ENCODE measurements at places on chromosomes 13 and 19. TPM values are rescaled to one million over a fixed set of nuclear protein-coding genes. Genes with fewer than 3 reads are reported as not detected.

The HS6ST3 gene
- total RNA-seq: not detected

The ZNF415 gene
- total RNA-seq: 6.2 TPM

The CGB5 gene
- not detected for total RNA-seq

The TJP3 gene
- not detected for total RNA-seq

The TMEM238 gene
- total RNA-seq: 0.59 TPM

The LIN7B gene
- 13.9 TPM for total RNA-seq

The CIC gene
- total RNA-seq: 101 TPM

The SPIB gene
- total RNA-seq: not detected

The NKPD1 gene
- 0.13 TPM for total RNA-seq

DNA sequence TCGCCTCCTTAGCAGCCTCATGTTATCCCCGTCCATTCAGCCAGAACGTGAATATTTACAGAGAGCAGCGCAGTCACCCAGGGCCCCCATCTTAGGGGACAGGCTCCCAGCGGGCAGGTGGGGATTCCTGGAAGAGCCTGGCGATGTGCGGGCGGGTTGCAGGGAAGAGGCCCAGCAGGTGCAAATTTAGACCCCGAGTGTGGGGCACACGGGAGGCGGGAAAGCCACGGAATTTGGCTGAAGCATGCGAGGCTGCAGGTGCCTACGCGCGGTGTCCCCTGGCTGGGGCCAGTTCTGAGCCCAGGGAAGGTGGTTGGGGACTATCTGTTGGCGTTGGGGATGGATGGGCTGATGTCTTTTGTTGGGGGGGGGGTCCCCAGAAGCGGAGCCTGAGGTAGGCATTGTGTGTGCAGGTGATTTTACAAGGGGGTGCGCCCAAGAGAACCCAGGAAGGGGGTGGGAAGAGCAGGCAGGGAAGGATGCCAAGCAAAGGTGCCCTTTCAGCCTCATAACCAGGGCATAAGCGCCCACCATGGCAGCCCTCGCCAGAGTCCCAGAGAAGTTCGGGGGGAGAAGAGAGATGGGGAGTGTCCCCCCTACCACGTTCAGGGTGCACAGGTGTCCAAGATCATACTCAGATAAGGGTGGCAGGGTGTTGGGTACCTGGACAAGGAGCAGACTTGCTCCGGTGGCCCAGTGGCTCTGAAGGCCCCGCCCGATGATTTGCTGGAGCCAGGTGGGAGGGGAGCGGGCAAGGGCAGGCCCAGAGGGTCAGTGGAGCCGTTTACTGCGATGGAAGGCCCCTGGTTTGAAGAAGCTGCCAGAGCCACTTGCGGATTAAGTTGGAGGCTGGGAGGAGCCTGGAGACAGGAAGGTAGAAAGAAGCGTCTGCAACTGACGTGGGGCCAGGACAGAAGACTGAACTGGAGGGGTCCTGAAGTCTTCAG is 1.2 kb downstream of the TPGS1 start:
- no peak for DNase-seq

DNA sequence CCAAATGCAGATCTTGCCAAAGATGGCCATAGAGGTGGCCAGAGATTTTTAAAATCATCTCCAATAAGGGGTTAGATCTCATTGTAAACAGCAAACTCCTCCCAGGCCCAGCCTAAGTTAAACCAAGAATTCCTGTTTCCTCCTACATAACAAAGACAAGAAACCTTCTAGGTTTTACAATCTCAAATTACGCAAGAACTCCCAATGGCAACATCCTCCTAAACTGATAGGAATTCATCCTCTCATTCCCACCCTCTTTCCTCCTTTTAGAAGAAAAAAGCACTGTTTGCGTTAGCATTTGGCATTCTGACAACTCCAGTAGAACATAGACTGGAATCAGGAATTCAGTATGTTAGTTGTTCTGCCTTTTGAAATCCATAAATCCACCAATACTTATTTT is 14.6 kb downstream of the PROSER1 start:
- DNase-seq: no peak

GRCh38 chr19:6464070-6464873 is at the start of gene CRB3:
Gene CRB3 (plus strand): TSS chr19:6464271. CDS start chr19:6464702, 431 bp downstream.
- peak; percentile 92 for DNase-seq

DNA sequence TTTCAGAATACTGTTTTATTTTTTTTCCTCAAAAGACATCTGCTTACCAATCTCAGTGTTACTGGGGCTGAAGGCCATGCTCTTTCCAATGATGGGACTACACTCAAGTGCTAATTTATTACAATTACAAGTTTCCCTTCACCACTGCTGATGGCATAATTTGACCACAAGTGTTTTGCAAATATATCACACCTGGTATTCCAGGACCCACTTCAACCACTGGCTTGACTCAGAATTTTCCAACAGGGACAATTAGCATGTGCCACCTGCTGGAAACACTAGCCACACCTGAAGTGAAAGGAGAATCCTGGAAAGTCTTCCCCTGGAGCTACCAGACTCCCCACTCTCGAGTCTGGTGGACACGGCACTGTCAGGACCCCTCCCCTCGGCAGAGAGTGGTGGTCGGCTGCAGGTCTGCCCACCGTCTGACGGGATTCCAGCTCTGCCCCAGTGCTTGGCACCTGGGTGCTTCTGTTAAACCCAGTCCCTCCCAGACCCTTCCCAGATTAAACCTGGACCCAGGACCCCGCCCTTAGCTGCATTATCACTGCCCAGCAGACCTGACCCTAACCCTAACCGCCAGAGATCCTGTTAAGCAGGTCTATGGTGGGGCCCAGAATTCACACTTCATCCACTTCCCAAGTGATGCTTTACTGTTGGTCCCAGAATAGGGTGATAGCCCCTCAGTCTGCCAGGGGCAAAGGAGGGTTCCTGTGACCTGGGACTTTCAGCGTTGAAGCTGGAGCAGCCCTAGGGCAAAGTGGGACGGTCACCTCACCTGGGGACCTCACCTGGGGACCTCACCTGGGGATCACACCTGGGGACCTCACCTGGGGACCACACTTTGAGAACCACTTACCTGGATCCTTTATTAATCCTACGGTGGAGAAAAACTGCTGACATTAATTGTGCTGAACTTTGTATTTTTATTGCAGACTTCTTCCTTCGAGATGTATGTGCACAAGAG is 17.6 kb upstream of the RASA3 start:
- no peak for DNase-seq

GRCh38 chr19:18672044-18672451 is 11.4 kb upstream of the CRTC1 start:
- DNase-seq: no peak

GRCh38 chr19:34274827-34275625 is 20.7 kb downstream of the GARRE1 start:
- DNase-seq: no peak

- no peak for DNase-seq
These were observed 66.0 kb upstream of the DOCK9 start for GRCh38 chr13:99043831-99044231.

DNA sequence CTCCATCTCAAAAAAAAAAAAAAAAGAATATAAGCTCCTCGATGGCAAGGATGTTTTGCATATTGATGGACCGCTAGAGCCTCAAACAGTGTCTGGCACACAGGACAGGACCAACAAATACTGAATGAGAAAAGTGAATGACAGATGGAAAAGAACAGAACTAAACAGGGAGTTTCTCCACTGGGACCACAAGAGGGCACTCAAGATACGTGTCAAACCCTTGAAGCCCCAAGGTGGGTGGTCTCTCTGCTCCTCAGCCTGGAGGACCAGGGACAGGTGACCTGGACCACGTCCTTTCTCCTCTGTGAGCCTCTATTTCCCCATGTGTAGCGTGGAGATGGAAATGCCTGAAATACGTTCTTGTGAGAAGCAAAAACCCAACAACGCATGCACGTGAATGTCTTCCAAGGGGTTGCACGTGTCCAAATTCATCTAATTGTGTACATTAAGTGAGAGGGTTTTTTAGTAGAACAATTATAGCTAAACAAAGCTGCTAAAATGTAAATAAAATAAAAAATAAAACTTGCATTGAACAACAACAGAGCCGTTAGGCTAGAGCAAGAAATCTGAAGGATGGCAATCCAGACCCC is 5.7 kb upstream of the CDC42EP5 start:
- DNase-seq: peak; percentile 36

DNA sequence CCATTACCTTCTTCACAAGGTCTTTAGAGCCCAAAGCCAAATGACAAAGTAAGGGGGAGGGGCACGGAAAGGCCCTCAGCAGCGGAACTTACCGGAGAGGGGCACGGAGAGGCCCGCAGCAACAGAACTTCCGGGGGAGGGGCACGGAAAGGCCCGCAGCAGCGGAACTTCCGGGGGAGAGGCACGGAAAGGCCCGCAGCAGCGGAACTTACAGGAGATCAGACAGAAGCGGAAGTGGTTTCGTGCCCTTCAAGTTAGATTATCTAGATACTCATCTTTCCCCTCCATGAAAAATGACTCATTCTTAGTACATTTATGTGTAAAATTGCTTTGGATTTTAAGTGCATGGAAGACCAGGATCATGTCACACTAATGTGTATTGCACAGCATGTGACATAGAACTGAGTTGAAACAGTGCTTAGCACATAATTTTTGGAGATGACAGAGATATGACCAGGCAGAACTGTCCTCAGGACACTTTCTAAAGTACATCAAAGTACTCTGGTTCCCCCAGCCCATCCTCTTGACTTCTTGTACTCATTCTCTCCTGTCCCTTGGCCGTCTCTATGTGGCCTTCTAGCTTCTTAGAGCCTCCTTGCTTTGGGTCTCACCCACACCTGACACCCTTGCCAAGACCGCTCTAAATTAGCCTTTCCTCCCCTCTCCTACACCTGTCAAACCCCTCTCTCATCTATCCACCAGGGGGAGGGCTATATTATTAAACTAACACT is 25.7 kb upstream of the TPTE2 start:
- DNase-seq: no peak

- no peak for DNase-seq
These were observed 117.7 kb downstream of the FNDC3A start for GRCh38 chr13:49093376-49093775.

DNA sequence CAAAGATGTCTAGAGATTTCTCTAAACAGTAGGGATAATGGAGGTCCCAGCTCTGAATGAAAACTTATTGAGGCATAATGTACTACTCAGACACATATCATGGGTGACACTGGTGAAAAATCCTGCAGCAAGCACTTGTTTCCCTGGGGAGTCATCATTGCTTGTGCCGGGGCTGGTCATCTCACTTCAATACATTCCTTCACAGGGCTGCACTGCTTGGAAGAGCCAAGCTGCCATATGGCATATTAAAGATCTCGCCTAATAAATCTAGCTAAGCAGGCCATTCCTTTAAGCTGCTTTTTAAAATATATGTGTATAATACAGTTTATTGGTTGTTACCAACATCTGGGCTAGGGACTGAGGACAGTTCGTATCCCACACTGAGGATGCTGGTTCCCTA is 332.2 kb upstream of the GPC6 start:
- DNase-seq: no peak

GRCh38 chr13:84303035-84303434 is 420.8 kb upstream of the SLITRK1 start:
- no peak for DNase-seq

DNA sequence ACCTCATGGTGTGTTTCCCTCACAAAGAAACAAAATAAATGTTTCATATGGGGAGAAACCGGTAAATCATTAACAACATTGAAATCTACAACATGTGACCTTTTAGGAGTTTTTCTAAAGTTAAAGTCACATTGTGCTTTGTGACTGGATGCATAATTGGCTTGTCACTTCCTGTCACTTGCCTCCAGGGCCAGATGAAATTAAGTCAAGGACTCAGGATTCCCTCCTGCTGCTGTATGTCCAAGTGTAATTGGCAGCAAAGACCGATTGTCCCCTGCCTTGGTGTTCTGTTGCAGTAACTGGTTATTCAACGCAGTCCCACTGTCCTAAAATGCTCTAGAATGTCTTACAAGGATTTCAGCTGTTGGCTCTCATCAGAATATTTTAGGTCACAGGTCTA is 448.2 kb downstream of the LIG4 start:
- no peak for DNase-seq

- peak; percentile 94 for DNase-seq
These were observed 420 bp downstream of the IL17D start for GRCh38 chr13:20703780-20704458.

- no peak for DNase-seq
These were observed 52.0 kb downstream of the KLF5 start for GRCh38 chr13:73110814-73111213.

All from chondrocyte (in vitro differentiated cells).